ENCODE measurements at places on chromosomes 2 and 18. TPM values are rescaled to one million over a fixed set of nuclear protein-coding genes. Genes with fewer than 3 reads are reported as not detected.

DNA sequence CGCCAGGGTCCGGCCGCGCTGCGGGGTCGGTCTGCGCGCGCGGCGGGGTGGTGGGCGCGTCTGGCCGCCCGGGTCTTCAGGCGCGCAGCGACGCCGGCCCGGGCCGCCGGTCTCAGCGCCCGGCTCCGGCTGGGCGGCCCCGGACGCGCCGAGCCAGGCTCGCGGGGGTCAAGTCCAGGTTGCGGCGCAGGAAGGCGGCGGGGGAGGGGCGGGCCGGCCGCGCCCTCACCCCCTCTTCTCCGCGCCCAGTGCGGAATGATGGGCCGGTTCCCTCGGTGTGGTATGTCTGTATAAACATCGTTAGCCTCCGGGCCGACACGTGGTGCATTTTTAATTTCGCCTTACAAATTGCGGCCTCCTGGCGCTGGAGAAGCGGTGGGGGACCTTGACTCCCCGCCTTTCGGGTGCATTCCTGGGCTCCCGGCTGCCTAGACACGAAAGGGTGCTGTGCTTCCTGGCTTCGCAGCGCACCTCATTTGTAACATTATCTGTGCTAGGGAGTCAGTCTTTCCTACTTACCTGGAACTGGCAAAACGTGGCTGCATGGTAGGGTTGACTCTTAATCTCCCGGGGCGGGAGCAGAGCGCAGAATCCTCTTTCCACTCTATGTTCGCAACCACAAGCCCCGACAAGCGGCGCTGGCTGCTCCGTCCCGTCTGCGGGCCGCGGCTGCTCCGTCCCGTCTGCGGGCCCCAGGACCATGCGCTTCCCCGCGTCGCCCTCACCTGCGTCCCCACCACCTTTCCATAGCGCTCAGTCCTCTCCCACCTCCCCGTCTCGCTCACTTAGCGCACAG, 69.0 kb downstream of the CTAGE1 start:
- DNase-seq: no peak

DNA sequence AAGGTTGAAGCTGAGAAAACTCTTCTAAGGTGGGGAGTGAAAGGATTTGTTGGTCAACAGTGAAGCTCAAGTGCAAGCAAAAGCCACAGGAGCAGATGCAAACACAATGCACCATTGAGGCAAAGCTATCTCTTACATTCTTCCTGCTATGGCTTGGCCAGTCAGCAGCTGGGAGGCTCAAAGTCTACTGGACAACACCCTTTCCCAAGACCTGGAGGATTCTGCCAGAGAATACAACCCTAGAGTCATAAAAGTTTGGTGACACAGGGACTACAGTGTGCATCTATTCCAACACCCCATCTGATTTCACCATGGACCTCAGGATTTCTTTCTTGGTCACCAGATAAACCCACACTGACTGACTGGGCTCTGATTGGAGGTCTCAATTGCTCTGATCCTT, 342.0 kb downstream of the HRH4 start:
- DNase-seq: no peak

Gene NPHP1
- 2.4 TPM for total RNA-seq

GRCh38 chr18:63264871-63265270, 54.7 kb downstream of the BCL2 start:
- DNase-seq: no peak

- no peak for DNase-seq
Measured at GRCh38 chr2:215038421-215038820, 100.0 kb downstream of the ABCA12 start.

GRCh38 chr2:125386074-125386473, 1269.9 kb upstream of the GYPC start:
- no peak for DNase-seq

Gene ADCYAP1
- total RNA-seq: not detected

DNA sequence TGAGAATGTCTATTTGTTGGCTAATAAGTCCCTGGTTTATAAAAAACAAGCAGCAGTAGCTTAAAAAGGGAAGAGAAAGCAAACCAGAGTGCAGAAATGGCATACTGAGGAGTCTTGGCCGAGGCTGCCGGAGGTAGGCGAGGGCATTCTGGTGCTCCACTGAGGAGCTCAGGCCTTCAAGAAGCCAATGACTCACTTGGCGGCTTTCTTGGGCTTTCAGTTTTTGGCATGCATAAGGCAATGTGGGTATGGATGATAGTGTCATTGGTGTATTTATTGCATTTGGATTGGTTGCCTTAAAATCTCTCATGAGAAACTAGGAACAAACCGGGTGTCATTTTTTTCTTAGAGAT, 119.6 kb upstream of the ARL5A start:
- peak; percentile 6 for DNase-seq

Gene ZNF396
- total RNA-seq: 3.2 TPM

GRCh38 chr2:105509269-105510086, 110.6 kb upstream of the FHL2 start:
- no peak for DNase-seq

Gene EFR3B
- total RNA-seq: 0.12 TPM

Gene COPS8
- 32.7 TPM for total RNA-seq

- DNase-seq: no peak
Measured at GRCh38 chr2:134453476-134453875, 199.6 kb downstream of the MGAT5 start.

DNA sequence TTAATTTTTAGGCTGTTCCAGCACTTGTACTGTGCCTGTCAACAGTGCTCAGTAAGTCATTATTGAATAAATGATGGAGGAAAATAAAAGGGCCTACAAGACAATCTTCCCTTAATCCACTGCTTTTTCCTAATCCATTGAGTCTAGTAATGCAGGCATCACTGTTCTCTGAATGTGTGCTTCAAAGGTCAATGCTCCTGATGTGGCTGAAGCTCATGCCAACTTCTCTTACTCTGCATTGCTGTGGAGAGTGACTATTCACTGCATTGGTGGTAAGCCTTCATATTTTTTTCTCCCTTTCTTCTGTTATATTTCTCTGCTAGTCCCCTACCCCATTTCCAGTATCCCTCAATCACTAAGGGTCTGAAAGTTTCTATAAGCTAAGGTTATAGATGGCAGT, 31.9 kb upstream of the MYO1B start:
- DNase-seq: no peak

Gene ALLC
- total RNA-seq: not detected

GRCh38 chr18:68035774-68036522, 519.4 kb upstream of the DSEL start:
- DNase-seq: no peak

GRCh38 chr2:207901401-207901800, 123.9 kb downstream of the PLEKHM3 start:
- no peak for DNase-seq

DNA sequence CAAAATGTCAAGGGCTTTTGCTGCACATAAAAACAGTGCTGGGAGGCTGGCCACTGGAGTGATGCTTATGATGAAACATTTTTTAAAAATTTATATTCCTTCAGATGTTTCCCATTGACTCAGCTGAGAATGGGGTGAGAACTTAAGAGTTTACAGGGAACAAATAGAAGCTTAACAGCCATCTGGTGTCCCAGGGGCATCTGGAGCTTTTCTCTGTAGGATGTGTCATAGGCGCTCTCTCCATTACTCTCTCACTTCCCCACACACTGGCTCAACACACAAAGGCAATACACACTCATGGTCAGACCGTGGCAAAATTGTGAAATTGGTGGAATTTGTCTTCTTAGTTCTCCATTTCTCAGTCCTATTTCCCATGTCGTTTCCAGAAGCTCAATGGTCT, 783.1 kb upstream of the LRRTM1 start:
- DNase-seq: no peak

DNA sequence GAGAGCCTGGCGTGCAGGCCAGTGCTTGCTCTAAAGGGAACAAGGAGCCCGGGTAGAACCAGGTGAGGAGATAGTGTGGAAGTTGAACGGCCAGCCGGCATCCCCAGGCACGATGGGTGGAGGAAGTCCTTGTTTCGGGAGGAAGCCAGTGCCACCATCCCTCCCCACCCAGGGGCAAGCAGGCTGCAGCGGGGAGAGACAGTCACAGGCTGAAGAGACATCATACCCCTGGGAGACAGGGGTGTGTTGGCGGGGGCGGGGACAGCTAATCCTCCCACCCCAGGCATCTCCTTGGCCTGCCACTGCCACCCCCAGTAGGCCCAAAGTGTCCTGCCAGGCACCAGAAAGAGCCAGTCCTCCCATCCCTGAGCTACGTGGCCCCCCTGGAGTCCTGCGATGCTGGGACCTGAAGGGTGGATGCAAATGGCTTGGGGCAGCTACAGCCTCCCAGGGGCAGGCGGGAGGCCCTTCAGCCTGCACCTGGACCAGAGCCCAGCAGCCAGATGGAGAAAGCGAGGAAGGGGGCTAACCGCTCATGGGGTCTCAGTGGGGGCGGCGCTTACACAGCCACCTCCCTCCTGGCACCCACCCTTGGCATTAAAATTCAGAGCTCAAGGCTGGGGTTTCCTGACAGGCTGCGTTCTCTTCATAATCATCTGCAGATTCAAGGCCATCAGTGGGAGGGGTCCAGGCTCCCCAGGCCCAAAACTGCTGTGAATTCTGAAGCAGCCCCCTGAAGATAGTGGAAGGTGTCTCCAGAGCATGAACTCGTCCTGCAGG, 14.8 kb upstream of the GPR55 start:
- DNase-seq: no peak

GRCh38 chr2:11923935-11924334, 177.5 kb downstream of the LPIN1 start:
- no peak for DNase-seq

DNA sequence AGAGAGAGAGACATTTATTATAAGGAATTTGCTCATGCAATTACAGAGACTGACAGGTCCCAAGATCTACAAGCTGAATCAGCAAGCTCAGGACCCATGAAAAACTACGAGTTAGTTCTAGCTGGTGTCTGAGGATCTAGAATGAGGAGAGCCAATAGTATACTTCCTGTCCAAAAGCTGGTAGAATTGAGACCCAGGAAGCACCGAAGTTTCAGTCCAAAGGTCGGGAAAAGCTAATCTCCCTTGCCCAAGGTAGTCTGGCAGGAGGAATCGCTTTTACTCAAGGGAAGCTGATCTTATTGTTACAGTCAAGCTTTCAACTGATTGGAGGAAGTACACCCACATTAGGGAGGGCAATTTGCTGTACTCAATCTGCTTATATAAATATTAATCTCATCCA, 389.6 kb downstream of the ADCYAP1 start:
- DNase-seq: no peak

- DNase-seq: peak; percentile 39
Measured at GRCh38 chr2:178109813-178110212, 2.4 kb upstream of the RBM45 start.

GRCh38 chr2:55309446-55309845, 40.4 kb upstream of the MTIF2 start:
- DNase-seq: no peak

DNA sequence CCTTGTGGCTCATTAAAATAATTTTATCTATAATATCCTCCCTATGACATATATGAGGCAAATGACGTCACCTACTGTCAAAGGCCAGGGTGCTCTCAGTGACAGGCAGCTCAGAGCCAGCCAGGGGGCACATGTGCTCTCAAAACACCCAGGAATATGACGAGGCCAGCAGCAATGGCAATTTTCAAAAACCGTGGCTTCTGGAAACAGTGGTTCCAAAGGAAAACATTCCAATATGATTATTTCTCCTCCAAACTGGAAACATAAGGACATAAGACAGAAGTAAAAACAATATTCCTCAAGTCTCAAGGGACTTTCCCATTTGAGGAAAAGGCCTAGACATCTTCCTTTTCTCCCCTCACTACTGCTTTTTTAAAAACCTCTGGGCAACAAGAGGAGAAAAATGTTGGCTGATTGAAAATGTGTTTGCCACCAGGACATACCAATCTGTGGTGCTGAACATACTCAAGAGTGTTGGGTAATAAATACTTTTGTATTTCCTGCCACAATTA, 40.8 kb downstream of the RNF152 start:
- DNase-seq: no peak

- no peak for DNase-seq
Measured at GRCh38 chr18:8847066-8847755, 141.9 kb downstream of the MTCL1 start.

DNA sequence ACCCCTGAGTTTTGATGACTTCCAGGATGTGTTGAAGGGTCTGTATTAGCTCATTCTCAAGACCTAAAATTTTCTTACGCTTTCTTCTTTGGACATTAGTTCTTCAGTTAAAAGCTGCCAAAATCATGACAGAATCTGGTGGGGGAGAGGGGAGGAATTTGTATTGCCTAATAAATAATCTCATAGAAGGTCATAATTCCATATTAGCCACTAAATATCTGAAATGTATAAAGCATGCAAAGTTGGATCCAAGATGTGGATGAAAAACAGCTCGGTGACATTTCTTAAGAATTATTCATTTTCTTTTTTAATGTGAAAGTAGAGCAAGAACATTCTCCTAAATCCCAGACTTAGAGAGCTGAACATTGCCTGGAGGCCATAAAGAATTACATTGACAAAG, 120.1 kb downstream of the MMADHC start:
- DNase-seq: no peak

Gene DAW1
- not detected for total RNA-seq

DNA sequence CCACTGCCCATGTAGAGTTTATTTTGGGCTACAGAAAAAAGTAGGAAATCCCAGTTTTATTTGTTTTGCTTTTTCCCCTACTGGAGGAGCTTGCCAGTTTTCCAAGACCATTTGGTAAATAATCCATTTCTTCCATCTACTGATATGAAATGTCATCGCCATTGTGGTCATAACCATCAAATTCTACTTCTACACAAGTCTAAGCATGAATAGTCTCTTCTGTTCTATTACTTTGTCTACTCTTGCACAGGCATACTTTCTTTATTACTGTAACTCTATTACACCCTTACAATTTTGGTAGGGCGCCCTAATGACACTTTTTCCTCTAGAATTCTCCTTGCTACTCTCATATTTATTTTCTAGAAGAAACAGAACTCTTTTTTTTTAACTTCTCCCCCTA, 120.7 kb downstream of the ATAD2B start:
- no peak for DNase-seq

DNA sequence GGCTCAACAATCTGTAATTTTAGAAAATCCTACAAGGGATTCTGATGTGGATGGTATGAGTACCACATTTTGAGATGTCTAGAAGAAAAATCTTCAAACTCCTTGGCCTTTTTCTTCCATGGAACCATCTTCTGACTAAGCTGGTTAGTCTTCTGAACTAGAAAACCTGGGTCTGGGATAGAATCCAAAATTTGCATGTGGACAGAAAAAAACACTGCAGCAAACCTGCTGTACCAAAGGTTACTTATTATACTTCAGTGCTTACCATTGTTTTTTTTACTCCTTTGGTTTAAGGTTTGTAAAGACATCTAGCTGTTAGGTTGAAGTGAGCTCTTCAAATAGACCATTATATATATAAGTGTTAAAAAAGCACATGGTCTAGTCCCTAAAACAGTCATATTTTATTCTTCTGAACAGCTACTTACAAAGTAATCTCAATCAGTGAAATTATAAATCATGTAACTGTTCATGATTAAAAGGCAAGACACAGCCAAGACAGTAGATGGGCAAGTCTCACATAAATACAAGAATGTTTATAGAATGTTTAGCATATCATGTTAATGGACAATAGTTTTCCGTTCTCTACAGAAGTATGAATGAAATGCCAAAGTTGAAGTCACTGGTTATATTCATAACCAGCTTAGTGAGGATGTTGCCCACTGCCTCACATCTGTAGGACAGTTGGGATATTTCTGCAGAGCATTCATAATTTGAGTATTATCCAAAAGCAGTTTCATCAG, 85.5 kb downstream of the ORC4 start:
- DNase-seq: no peak

Measured in B cell (primary cell).